ENCODE measurements at places on chromosomes 6 and 20. TPM values are rescaled to one million over a fixed set of nuclear protein-coding genes. Genes with fewer than 3 reads are reported as not detected.

MAS1 gene
- not detected for total RNA-seq

ULBP3 gene
- not detected for total RNA-seq

PRND gene
- total RNA-seq, result not detected

DOK5 gene
- not detected for total RNA-seq

DNA sequence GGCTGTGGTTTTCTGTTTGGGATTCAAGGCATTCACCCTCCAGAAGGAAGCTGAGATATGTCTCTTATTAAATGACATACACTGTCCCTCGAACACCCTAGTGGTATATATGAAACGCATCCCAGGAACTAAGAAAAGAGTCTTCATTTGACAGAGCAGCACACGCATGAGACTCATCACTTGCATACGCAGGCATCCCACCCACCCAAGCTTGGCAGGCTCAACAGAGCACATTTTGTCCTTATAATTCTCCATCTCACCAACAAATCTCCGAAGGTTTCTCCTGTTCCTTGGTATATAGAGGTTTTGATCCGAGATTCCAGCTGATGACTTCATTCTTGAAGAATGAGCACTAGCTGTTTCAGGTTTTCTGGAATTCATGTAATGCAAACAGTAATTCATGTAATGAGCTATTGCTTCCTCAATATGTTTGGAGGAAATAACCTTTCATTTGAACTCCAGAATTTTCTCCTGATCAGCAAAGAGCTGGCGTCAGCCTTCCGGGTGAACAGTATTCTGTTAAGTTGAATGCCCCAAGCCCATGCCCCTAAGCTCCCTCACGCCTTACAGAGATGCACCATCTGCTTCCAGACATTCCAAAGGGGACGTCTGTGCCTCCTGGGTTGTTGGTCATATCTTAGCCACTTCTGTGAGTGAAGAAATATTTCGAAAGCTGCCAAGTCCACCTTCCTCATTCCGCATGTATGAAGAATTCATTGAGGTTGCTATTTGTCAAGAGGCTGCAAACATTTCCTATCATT is 66.0 kb upstream of the CDH4 start:
- no peak overlapping the region for H3K4me3 ChIP-seq
- H3K27me3 ChIP-seq, result no peaks in the 10 kb centered on the region
- H3K36me3 ChIP-seq, result no peaks in the 10 kb centered on the region
- no peak for DNase-seq

DNA sequence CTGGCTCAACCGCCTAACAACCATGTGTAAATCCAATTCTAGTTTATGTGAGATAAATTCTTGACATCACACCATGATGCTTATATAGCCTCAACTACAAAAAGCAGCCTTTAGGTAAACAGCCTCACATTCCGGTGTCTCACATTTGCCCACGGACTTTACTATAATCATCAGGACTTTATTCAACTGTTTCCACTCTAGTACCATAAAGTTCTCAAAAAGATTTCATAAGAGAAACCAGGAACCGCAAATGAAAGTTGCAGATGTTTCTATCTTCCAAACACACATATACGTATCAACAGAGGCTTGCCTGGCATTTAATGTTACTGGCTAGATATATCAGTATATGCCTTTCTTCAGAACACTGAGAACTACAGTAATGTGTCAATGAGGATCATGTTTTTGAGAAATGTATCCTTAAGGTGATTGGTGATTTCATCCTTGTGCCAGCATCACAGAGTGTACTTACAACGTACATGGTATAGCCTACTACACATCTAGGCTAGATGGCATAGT is 80.0 kb downstream of the EPB41L2 start:
- no peak for DNase-seq
- no peaks in the 10 kb centered on the region for H3K36me3 ChIP-seq
- no peaks in the 10 kb centered on the region for H3K4me1 ChIP-seq

GRCh38 chr6:157305670-157306653 is 17.4 kb downstream of the TMEM242 start:
- H3K36me3 ChIP-seq, result no peaks in the 10 kb centered on the region
- H3K4me1 ChIP-seq, result no peaks in the 10 kb centered on the region
- no peak overlapping the region for H3K4me3 ChIP-seq
- no peak for DNase-seq

- H3K27ac ChIP-seq, result no peak overlapping the region
- no peak for DNase-seq
- no peaks in the 10 kb centered on the region for H3K36me3 ChIP-seq
- no peaks in the 10 kb centered on the region for H3K27me3 ChIP-seq
- H3K4me1 ChIP-seq, result peaks cover 3% of the 10 kb centered on the region
These were observed 58.7 kb upstream of the REV3L start for GRCh38 chr6:111541682-111542065.

DNA sequence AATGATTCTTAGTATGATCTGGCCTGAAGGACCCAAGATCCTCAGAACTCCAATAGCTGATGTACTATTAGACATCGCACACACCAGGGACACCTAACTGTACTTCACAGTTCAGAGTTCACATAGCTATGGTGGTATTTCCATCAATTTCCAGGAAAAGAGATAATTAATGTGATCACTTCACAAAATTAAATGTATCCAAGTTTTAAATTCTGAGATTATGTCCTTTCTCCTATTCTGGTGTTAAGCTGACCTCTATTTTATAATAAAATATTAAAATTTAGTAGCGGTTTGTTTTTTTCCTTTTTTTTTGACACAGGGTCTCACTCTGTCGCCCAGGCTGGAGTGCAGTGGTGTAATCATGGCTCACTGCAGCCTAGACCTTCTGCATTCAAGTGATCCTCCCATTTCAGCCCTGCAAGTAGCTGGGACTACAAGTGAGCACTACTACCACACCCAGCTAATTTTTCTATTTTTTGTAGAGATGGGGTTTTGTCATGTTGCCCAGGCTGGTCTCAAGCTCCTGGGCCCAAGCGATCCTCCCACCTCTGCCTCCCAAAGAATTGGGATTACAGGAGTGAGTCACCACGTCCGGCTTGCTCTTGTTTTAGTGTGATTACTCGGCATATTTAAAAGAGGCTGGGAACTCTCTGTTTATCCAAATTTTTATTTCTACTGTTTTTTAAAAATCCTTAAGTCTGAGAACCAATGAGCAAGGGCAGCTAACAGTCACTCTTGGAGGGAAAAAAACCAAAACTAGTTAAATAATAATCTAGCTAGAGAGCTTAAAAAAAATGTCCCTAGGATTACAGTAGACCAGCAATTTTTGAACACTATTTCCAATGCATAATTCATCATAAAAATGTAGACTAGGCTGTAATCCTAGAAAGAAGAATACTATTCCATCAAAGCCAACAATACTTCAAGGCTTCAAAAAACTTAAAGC is 16.0 kb downstream of the KIF13A start:
- no peak overlapping the region for H3K27ac ChIP-seq
- H3K27me3 ChIP-seq, result no peaks in the 10 kb centered on the region
- peaks cover 2% of the 10 kb centered on the region for H3K4me1 ChIP-seq
